ENCODE measurements at places on chromosomes 11 and 22. TPM values are rescaled to one million over a fixed set of nuclear protein-coding genes. Genes with fewer than 3 reads are reported as not detected.

Gene L3MBTL2
- 17.1 TPM for total RNA-seq

Gene CDC45
- total RNA-seq, result 4.0 TPM

DNA sequence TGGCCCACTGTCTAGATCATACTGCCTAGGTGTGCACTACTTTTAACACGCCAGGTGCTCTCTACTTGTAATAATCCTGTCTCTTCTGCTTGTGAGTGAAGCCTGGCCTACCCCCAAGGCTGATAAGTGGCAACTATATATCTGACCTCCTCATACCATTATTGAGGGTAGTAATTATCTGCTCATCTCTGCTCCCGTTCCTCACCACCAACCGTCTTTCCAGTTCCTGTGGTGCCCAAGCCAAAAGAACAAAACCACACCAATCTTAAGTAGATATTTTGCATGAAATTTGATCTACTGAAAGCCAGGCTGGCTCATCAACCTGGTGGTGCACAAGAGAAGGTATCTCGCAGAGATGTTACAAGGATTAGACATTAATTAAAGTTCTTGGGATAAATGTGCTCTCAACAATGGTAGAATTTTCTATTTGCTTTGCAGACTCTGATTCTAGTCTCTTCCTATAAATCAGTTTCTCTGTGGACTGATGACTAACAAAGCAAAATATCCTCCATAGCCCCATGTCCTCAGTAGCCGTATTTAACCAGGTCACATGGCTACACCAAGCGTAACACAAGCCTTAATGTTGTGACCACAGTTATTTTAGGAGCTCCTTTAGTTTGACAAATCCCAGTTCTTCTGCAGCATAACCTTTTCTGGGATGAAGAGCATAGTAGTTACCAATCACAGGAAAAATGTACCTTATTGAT lies 267.2 kb downstream of the NTM start:
- DNase-seq, result no peak

Gene FDX1
- total RNA-seq, result 15.5 TPM

DNA sequence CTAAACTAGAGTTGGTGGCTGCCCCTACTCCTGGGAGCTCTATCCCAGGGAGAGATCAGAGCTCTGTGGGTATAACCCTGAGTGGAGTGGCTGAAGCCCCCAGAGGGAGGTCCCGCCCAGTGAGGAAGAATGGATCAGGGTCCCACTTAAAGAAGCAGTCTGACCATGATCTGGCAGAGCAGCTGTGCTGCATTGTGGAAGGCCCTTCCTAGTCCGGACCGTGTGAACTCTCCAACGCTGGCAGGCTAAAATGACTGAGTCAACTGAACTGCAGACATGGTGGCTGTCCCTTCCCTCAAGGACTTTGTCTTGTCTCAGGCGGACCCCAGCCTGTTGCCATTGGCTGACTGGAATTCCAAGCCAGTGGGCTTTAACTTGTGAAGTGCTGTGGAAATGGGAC lies 494.2 kb downstream of the FAM181B start:
- DNase-seq, result no peak

Gene MISFA
- total RNA-seq, result 0.69 TPM

DNA sequence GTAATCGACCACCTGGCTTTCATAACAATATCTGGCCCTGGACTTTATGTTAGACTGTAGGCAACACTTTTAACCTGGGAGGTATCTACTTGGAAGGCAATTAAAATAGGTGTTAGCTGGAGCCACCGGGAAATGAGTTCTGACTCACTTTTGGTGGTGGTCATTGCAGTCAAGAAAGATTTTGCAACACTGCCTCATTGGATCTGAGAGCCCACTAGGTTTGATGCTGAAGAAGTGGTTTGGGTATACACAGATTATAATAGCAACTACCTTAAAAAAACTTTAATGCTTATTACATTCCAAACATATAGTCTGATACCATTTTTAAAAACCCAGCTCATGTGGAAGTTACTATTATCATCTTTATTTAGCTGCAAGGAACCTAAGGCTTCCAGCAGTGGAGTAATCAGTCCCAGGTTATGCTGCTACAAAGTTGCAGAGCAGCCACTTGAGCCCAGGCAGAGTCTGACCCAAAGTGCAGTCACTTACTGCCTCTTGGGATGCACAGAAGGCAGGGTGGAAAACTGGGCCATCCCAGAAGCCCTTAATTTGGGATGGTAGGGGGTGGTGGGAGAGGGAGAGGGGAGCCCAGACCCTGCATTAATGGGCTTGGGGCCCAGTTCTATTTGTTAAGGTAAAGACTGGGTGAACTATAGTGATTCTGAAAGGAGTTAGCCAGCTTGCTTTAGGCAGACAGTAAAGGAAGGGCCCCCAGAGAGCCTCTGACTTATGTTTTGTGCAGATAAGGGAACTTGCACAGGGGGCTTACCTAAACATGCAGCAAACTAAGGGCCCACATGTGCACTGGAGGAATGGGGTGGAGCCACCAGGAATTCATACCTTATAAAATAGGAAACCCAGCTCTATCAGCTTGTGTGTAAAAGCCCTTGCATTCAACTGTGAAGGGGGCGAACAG lies 149.4 kb downstream of the SNX19 start:
- DNase-seq, result no peak

- peak; percentile 59 for DNase-seq
These were observed 16.6 kb downstream of the TST start for GRCh38 chr22:37002633-37003032.

Gene TRPM5
- total RNA-seq, result 0.10 TPM

Gene UBQLNL
- total RNA-seq, result 0.30 TPM

GRCh38 chr11:116955949-116956348 lies 118.5 kb upstream of the APOA1 start:
- DNase-seq, result no peak

Gene LIMK2
- total RNA-seq, result 37.9 TPM

Gene TIMM10
- total RNA-seq, result 39.8 TPM

- no peak for DNase-seq
These were observed 39.7 kb upstream of the PANX1 start for GRCh38 chr11:94088906-94089305.

- no peak for DNase-seq
These were observed 131.8 kb upstream of the PARVA start for GRCh38 chr11:12245549-12246016.

Gene MMP11
- total RNA-seq, result 6.3 TPM

DNA sequence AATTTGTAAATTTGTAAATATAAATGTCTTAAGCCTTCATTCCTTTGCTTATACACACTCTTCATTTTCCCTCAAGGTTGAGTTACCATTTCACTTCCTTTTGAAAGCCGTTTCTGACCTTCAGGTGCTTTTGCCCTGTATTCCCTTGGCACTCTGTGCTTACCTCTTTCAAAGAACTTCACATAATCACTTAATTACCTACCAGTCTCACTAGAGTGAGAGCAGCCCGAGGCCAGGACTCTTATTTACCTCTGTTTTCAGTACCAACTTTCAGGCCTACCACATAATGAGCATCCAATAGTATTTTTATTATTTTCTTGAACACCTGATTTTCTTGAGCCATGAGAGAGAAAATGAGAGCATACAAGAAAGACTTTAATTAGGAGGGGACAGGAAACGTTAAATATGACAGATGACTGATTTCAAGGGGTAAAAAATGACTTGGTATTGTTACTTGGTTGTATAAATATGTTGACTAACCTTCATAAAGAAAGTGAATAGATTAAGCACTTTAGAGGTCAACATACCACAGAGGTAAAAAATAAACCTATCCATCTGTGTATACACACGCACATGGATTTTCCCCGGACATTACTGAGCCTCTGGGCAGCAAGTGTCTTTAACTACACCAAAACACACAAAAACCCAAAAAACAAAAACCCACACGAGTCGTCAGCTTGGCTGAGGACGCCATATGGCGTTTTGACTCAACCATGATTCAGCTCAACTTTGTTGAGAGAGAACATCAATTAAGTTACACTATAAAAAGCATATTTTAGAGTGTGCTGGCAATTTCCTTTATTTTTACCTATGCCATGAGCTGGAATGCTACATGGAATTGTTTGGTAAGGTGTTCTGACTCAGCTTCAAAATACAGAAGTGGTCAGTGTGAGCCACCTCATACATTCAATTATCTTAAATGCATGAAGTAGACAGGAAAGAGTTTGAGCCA lies 7.6 kb downstream of the ATXN10 start:
- no peak for DNase-seq

DNA sequence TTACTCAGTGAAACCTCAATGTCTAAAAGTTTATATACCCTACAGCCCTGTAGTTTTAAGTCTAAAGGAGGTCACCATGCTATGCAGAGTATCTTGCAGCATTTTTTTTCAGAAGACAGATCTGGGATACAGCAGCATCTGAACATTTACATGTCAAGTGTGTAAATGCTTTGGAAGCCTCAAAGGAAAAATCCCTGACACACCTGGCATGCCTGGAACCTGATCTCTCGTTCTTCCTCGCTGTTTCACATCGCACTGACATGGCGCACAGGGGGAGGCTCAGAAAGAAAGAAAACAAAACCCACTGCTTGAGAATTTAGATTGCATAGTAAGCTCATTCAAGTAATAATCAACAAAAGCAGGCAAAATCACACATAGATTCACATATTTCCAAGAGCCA lies 31.0 kb downstream of the PAX6 start:
- DNase-seq, result no peak

Gene PANX3
- not detected for total RNA-seq

GRCh38 chr22:37451218-37451617 lies 23.9 kb upstream of the ELFN2 start:
- no peak for DNase-seq

DNA sequence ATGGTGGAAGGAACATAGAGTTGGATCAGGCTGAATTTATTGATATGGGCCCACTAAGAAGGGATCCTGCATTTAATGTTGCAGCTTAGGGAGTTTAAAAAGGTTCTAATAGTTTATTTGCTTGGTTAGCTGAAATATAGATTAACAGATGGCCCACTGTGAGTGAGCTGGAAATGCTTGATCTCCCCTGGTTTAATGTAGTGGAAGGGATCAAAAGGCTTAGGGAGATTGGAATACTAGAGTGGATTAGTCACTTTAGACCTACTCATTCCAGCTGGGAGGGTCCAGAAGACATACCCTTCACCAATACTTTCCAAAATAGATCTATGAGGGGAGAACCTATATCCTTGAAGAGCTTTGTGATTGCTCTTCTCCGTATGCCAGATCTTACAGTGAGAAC lies 130.1 kb upstream of the ZC3H12C start:
- DNase-seq, result no peak

Gene WEE1
- 46.6 TPM for total RNA-seq

DNA sequence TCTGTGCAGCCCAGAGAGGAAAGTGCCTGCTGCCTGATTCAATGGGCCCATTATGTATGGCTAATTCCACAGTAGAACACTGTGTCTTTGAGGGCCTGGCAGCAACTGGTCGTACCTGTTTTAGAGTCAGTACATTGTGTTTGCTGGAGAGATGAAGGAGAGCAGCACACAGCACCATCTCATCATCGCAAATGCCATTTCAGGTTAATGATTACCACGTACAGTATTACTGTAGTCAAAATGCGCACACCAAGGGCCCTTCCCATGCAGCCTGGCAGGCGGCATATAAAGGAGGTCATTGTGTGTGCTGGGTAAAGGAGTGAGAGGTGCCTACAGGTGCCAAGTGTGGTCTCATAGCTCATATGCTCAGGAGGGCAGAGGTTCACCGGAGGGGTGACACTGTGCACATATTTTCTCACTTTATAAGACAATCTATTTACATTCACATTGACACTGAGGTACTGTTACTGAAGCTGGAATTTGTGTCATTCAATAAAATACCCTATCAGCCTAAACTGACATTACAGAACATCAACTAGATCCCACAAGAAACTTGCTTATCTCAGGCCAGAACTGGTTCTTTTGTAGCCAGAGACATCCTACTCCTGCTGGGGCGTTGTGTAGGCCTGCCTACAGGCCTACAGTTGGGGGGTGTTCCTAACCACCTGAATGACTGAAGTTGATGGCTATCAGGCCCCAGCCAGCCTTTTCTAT lies 90.4 kb downstream of the APIP start:
- no peak for DNase-seq

Gene CNTN5
- total RNA-seq, result 13.2 TPM
